ENCODE measurements at places on chromosomes 11 and 22.

DNA sequence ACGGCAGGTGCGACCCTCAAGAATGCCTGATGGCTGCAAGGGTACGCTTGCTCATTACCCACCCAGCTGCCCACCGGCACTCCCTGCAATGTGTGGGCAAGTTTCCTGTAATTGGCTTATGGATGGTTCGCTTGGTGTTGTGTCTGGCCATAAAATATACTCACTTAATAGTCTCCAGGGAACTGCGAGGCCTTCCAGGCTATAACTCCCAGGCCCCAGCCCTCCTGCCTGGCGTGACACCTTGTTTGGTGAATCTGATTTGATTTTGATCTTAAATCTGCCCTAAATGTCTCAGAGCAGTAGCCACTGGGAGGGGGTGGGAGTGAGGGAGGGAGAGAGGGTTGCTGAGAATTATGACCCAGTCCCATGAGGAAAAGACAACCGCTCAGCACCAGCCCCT lies 572.2 kb downstream of the BUD13 start:
- DNase-seq = no peak

- no peak for DNase-seq
These were observed 44.0 kb downstream of the PISD start for GRCh38 chr22:31618057-31618456.

DNA sequence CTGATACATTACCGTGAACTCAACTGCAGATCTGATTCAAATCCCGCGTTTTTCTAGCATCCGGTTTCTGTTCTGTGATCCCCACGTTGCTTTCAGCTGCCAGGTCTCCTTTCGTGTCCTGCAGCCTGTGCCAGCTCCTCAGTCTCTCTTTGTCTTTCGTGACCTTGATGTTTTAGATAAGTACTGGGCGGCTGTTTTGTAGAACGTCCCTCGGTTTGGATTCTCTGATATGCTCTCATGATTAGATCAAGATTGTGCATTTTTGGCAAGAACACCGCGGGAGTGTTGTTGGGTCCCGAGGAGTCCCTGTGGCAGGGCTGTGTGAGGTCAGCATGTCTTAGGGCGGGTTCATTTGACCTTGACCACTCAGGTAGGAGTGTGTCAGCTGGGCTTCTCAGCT lies 38.6 kb downstream of the KCNQ1 start:
- DNase-seq = no peak

GRCh38 chr22:29341849-29342127 lies 26.3 kb upstream of the RASL10A start:
- no peak for DNase-seq

GRCh38 chr11:40291741-40292140 lies 1167.7 kb downstream of the LRRC4C start:
- DNase-seq = no peak

- DNase-seq = no peak
These were observed 8.0 kb downstream of the RAC2 start for GRCh38 chr22:37235897-37236607.

DNA sequence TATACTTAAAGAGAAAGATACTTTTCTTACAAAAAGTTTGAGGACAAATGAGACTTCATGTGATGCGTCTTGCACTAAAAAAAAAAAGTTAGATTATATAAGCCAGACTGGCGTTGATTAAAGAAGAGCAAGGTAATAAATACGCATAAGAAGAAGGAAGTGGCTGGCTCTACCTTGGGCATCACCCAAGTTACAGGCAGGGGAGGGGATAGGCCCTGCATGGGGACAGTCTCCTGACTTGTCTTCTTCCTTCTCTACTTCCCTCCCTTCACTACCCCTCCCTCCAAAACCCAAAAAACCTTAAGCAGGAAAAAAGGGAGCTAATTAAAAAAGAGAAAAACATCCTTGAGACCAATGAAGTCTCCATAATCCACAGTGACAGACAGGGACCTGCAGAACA lies 22.3 kb upstream of the TMA7B start:
- no peak for DNase-seq

DNA sequence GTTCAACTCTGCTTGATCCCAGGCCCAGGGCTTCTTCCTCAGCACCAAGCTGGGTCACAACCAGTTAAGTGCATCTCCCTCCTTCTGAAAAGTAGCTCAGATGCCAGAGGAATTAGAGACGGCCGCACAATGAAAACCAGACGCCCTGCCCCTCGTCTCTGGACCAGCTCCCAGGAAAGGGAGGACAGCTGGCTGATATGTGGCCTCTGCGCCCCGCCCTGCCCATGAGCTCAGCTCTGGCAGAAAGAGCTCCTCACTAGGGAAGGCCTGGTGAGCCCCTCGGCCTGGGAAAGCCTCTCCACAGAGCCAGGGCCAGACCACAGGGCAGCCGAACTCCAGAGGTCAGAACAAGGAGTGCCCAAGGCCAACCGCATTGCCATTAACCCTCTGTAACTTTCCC lies 18.1 kb upstream of the SCGB1A1 start:
- DNase-seq = no peak

DNA sequence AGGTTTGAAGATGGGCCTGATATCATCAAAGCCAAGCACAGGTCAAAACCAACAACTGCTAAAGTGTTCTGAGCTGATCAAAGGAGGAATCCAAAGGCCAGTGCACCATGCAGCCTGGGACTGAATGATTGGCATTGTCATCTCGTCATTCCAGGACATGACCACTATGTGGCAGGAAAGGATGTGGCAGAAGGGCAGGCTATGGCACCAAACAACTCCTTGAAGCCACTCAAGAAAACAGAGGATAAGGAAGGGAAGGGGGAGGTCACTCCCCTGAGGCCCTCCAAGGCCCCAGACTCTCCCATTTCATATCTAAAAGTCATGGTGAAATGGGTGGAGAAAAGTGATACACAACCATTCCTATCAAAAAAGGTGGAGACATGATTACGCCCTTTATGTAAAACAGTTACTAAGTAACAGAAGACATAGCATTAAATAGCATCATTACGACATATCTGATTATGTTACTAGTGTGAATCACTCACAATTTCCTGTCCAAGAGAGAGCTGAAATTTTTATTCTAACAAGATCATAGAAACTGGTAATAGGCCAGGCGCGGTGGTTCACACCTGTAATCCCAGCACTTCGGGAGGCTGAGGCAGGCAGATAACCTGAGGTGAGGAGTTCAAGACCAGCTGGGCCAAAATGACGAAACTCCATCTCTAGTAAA lies 49.3 kb downstream of the AHNAK start:
- peak; percentile 13 for DNase-seq

- no peak for DNase-seq
These were observed 58.7 kb downstream of the AHNAK start for GRCh38 chr11:62487738-62488551.
